ENCODE measurements at places on chromosomes 13 and 19. TPM values are rescaled to one million over a fixed set of nuclear protein-coding genes. Genes with fewer than 3 reads are reported as not detected.

DNA sequence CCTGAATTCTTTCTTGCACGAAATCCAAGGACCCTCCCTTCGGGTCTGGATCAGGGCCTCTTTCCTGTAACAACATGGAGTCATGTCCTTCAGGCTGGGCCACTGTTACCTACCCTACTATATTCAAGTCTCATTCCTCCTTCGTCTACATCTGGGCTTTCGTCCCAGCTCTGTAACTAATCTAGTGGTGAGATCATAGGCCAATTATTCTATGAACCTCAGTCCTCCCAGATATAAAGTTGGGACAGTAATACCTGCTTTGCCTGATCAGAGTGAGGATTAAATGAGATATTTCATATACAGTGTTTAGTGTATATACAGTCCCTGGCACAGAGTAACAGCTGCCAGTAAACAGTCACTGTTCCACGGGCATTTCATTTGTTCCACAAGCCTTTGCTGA, 48.3 kb upstream of the ATP12A start:
- no peak for DNase-seq

DNA sequence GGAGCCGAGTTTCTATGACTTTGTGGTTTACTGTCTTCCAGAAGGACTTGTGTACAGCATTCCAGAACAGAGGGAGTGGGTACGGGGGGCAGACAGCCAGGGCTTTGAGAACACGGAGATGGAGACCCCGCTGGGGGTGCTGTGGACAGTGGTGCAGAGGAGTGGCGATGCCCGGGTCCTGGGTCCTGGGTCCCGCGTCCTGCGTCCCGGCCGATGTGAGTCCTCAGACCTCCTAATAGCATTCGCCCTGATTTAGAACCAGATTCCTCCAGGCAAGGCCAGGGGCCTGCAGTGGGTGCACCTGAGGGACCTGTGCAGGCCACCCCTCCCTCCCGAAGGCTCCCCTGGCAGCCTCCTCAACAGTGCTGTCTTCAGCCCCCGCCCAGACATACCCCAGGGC, 97.9 kb downstream of the KDM4B start:
- DNase-seq, result no peak

DNA sequence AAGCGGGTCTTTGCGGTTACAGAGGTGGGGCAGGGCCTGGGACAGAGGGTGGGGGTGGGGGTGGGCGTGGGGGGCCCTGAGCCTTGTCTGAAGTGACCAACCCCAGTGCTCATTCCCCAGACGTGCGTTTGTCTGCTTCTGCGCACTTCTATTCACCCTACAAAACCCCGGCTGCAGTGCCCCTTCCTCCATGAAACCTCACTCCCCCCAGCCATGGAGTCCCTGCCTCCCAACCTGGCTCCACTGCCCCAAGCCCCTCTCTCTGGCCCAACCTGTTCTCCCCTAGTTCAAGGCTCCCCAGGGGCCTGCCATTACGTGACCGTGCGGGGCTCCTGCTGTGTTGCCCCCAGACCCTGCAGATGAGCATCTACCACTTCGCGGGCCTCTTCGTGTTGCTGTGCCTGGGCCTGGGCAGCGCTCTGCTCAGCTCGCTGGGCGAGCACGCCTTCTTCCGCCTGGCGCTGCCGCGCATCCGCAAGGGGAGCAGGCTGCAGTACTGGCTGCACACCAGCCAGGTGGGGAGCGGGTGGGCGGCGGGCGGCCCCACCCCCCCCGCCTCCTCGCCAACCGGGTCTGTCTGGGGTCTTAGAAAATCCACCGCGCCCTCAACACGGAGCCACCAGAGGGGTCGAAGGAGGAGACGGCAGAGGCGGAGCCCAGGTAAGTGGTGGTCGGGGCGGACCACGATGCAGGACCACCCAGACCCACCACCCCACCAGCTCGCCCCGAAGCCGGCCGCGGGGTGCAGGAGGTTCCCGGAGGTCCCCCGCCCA, 8.2 kb downstream of the GRIN3B start:
- no peak for DNase-seq

GRCh38 chr13:48909056-48909389, 66.7 kb upstream of the FNDC3A start:
- no peak for DNase-seq

DNA sequence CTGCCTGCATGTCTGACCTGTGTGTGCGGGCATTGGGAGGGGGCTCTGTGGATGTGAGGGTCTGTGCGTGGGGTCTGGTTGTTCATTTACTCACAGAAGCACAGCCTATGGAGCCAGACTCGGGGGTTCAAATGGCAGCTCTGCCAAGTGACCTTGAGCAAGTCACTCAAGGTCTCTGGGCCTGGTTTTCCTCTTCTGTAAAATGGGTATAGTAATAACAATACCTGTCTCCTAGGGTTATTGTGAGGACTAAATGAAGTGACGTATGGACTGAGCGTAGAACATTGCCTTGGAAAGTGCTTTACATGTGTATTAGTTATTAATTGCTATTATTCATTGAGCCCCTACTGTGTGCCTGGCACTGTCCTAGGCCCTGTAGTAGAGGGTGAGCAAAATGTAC, 24.4 kb downstream of the CKM start:
- no peak for DNase-seq

DNA sequence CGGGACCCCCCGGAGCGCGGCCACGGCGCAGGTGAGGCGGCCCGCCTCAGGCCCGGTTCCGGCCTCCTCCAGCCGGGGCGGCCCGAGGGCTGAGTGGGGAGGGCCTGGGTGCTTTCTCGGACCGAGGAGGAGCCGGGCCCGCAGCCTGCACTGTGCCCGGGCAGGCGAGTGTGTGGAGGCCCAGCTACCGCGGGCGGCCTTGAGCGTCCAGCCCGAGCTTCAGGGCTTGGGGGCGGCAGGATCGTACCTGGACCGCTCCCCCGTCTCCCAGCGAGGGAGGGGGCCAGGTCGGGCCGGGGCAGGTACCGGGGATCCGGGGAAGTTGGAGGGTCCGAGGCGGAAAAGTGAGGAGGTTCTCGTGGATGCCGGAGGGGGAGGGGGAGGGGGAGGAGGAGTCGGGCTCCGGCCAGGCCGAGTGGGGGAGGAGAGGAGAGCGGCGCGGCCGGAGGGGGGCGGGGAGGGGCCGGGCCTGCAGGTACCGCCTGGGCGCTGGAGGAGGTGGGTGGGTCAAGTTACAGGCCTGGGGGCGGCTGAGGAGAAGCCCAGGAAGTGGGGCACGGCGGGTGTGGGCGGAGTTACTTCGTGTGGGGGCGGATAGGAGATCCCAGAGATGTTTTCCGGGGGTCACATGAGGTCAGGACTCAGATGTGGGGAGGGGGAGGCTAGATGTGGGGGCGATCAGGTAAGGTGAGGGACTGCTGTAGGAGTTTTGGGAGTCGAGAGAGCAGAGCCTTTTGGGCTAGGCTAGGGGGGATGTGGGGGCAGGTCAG, 545 bp downstream of the NACC1 start:
- no peak for DNase-seq

DNA sequence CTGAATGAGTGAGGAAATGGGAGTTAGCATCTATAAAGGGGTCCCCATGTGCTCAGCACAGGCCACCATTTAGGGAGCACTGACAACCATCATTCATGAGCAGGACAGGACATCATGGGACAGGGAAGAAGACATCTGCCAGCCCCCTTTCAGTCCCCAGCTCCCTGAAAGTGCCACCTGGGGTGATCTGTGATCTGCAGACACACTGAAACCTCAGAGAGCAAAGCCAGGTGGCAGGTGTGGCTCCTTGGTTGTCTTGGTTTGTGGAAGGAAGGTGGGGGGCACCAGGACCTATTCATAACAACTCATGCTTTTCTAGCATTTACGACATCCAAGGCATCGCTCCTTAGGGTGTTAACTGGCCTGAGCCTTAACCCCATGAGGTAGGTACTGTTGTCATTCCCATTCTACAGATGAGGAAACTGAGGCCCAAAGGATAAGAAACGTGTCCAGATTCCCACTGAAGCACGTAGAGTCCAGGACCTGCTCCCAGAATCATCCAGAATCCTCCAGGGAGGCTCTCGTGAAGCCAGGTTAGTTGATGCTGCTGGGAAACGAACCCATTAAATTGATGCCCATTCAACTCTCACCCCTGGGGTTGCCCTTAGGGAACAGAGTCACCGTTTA, 5.8 kb downstream of the KDELR1 start:
- DNase-seq, result no peak

- peak; percentile 41 for DNase-seq
Observed at GRCh38 chr19:45638930-45639729, at the start of gene EML2. Gene EML2, minus strand, starts transcription at chr19:45639397. Its CDS starts 21 bp downstream, at chr19:45639376.

DNA sequence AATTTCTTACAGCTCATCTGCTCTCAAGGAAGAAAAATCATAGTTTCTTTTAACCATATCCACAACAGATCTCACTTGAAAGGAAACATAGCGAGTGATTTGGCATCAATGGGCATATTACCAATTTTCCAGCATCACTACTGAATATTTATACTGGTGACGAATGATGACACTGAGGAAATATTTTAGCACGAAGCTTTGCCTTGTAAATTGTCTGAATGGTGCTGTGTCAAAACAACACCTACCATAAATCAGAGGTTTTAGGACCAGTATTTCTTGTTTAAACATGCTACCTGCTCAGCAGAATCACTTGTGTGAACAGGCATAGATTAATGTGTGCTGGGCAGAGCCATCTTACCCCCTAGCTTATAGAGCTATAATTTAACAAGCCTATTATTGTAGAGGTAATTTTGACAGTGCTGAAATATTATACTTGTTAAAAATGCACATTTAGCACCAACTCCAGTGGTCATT, 146.8 kb downstream of the ABCC4 start:
- no peak for DNase-seq

GRCh38 chr13:101346161-101346560, 70.1 kb downstream of the NALCN start:
- no peak for DNase-seq

DNA sequence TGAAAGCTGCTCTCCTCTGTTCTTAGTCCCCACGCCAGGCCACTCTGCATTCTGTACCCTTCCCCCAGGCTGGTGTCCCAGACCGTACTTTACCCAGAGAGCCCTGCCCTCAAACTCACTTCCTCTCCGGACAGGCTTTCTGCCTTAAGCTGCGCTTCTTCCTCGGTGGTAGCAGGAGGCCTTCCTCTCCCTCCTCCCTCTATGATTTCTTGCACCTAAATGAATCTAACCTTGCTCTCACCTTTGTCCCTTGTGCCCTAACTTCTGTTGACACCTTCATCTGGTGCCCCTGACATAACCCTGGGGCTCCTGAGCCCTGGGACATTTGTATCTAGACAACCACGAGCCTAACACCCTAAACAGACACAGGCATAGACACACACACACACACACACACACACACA, 29.6 kb upstream of the CEACAM21 start:
- no peak for DNase-seq

- no peak for DNase-seq
Observed at GRCh38 chr19:4018775-4019504, 11.4 kb downstream of the PIAS4 start.

The GNG7 gene
- 5.1 TPM for total RNA-seq

The ZNF813 gene
- total RNA-seq, result 2.2 TPM

The KLC3 gene
- total RNA-seq, result under 0.01 TPM

The ANKLE1 gene
- 7.3 TPM for total RNA-seq

The ERICH4 gene
- under 0.01 TPM for total RNA-seq

The ELANE gene
- total RNA-seq, result 11.0 TPM

The ZNF284 gene
- 1.3 TPM for total RNA-seq

The SIGLECL1 gene
- total RNA-seq, result not detected
